Fibroblast of skin of abdomen (primary cell): ENCODE measurements at places on chromosomes 16 and 17.

DNA sequence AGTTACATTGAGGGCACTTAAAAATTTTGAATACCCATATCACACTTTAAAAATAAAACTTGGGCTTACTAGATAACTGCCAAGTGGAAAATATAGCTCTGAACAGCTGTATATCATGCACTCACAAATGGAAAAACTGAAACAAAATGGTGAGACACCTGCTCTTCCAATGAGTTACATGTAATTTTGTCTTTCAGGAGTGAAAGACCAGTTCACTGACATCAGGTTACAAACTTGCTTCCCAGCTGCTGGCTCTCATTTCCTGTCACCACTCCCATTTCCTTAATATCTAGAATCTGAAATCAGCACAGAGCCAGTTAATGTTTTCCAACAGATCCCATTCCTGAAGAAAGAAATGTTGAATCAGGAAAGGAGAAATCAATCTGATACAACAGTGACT is 10.8 kb downstream of the CSNK2A2 start:
- DNase-seq, result no peak

GRCh38 chr17:40921026-40921425 is 16.4 kb downstream of the KRT23 start:
- no peak for DNase-seq

- no peak for DNase-seq
These were observed 10.2 kb downstream of the EEF2K start for GRCh38 chr16:22216191-22216831.

- DNase-seq, result no peak
These were observed 268.8 kb upstream of the RPL38 start for GRCh38 chr17:73934696-73935095.

DNA sequence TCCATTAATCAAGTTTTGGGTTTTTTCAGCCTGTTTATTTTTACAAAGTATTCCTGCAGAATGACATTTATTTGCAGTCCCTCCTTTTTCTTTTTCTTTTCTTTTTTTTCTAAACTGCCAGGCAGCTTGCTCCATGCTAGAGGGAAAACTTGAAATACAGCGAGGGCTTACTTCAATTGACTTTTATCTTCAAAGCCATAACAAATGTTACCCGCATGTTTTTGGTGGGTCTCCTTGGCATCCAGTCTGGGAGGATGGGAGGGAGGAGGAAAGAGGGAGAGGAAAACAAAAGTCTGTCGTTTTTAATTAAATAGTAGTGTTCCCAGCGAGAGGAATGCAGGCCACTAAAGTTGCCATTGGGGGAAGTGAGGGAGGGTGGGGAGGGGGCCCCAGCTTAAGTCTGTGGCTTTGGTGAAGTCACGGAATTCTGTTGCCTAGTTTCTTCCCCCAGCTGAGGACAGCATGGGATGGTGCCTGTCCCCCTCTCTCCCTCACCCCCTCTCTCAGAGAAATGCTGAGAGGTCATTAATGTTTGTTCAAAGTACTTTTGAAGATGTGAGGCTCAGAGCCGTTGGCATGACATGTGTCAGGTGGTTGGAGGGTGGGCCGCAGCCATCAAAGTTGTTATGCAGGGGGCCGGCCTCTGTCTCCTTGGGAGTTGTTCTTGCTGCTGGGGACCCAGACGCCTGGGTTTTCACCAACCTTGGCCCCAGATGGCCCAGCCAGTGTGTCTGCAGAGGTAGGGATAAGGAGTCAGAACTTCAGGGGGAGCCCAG is 2.9 kb downstream of the NKD1 start:
- no peak for DNase-seq

GRCh38 chr17:30477774-30478115 is 537 bp downstream of the GOSR1 start:
- no peak for DNase-seq

DNA sequence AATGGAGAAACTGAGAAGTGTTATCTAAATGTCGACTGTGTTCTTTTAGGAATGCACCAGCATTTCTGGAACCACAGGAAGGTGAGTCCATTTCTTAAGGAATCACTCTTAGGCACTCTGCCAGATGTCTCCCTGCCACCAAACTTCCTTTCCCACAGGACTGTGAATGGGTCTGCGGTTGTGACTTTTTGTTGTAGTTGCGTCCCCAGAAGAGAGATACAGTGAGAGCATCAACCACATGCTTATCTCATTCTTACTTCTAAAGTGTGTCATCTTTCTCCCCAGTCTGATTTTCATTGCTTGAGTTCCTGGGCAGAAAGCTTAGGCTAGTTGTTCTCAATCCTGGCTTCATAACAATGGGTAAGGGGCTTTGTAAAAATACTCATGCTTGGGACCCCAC is 13.4 kb downstream of the ITPRIPL2 start:
- no peak for DNase-seq

GRCh38 chr16:49183911-49184310 is 97.7 kb downstream of the CBLN1 start:
- no peak for DNase-seq

DNA sequence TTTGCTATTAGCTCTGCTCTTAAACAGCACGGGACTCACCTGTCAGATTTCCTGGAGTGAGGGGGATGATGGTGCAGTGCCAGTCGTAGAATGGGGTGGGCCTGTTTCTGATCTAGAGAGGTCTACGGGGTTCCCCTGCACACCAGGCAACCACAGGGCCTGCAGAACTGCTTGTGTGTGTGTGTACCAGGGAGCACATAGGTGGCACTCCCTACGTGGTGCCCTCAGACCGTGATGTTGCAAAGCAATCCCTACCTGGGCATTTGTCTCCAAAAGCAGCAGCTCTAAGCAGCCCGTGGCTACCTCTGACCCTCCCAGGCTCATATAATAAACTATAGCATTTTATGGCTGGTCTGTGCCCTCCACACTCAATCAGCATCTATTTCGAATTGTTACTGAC is 38.5 kb downstream of the MPRIP start:
- no peak for DNase-seq

DNA sequence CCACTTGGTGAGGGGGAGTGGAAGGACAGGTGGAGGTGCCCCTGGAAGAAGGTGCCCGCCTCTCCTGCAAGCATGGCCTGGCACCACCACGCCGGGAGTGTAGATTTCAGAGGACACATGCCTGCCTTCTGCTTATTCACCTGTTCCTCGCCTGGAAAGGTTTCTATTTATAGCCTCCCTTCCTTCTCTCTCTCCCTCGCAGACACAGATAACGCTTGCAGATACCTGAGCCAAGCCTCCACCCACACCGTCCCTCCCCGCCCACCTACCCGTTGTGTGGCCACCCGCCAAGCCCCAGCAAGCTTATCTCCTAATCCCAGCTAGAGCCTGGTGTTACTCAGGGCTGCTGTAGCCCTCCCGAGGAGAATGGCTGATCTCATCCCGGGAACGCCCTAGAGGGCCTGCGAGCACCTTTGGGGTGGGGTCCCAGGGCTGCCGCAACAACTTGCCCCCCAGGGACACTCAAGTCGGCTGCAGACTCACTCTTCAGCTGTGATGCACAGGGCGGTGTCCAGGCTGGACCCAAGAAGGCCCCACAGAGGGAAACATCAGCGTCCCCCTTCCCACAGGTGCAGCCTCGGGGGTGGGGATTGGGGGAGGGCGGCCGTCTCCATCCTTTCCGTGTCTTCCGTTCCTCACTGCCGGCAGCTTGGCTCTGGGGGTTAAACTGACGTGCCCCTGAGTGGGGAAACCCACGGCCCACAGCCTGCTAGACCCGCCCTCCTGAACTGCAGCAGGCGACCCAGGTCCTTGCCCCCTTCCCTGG is 1.9 kb upstream of the SNAI3 start:
- DNase-seq, result no peak

DNA sequence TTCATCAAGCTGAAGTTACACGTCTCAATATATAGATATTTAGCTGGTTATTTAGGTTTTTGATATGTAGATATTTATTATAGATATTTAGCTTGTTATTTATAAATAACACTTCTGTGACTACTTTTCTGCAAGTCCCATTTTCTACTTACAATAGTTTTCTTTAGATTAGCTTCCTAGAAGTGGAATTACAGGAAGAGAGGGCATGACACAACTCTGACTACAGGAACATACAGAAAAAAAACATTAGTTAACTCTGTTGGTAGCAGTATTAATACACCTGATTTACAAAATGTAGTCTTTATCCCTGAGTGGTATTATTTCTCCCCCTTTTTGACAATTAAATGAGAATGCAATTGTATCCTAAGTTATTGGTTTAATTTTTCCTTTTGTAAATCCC is 21.2 kb upstream of the CCL1 start:
- DNase-seq, result no peak

DNA sequence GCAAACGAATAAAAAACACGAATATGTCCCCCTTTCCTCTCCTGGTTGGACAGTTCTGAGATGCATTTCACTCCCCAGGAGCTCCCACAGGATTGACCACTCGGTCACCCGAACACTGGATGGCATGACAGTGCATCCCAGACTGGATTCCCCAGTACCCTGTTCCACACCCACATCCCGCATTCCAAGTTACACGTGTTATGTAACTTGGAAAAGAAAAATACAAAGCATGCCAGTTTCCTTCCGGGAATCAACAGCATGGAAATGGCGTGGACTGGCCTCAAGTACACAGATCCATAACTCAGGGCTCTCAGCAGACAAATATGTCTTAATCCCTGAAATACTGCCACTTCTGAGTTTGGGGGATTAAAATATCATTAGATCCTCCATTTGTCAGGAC is 12.6 kb upstream of the KLHL36 start:
- DNase-seq, result no peak

DNA sequence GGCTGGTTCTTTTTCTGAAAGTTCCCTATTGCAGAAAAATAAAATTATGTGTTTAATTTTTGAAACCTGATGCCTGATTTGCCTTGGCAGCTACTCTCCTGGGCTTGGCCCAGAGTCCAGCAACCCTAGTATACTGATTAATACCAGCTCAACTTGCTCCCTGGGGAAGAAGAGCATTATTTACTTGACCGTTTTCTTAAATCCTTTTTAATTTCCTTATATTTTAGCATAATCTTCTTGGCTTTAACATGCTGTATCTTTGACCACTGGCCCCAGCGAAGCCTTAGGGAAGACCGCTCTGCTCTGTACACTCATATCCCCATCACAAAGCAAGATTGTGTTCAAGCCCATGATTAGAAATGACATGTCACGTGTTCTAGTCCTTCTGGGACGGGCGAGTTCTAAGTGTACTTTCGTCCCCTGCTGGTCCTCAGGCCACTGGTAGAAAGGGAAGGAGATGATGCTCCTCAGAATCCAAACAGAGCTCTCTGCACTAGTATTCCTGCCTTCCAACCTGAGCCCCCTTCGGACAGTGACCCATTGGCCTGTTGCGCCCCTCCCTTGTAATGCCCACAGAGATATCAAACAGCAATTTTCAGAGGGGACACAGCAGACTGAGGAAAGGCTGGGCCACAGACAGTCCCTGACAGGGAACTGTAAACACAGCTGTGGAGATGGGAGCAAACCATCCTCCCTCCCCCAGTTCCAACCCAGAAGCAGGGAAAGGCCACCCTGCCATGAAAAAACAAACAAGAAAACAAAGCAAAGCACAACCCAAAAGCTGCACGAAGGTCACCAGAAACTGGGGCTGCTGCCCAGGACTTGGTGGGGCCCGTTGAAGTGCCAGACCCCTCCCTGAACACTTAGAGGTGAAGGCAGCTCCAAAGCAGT is 4.3 kb upstream of the EZH1 start:
- DNase-seq, result no peak

DNA sequence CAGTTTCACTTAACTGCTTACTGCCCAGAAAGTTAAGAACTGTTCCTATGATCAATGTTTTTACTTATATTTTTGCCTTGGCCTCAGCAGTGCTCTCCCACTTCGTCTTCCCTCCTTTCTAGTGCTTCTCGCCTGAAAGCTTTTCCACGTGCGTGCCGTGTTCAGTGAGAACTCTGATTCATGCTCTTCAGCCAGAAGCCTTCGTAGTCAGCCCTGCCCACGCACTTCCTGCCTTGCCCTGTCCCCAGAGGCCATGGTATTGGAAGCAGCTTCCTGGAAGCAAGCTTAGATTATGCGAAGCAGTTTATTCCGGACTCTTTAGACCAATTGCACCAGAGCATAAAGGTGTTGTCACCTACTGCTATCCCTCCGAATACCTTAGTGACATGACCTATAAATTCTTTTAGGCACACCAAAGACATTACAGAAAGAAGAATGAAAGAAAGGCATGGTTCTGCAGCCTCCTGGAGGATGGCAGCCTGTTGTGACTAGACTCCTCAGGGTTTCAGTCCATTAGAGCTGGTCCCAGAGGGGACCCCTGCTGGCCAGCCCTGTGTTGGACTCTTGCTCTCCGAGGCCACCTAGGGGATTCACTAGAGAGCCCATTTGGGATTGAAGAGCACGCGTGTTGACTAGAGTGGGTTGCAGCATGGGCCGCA is 105.2 kb downstream of the RPTOR start:
- peak; percentile 78 for DNase-seq

GRCh38 chr16:25941800-25942499 is 250.2 kb downstream of the HS3ST4 start:
- peak; percentile 3 for DNase-seq

- peak; percentile 56 for DNase-seq
These were observed 53.0 kb downstream of the SF3B3 start for GRCh38 chr16:70576431-70577255.

DNA sequence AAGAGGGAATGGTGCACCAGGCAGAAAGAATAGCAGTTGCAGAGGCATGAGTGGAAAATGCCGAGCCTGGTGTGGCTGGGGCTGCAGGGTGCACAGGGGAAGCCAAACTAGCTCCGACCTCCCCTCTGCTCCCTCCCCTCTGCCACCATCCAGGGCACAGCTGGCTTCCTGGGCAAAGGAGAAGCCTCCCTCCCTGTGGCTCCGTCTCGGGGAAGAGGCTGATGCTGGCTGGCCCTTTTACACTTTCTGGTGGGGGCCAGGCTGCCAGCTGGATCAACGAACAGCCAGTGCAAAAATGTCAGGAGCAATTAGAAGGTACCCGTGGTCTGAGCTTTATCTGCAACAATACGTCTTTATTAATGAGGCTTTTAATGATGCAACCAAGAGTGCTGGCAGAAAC is 37.1 kb upstream of the KCNJ12 start:
- DNase-seq, result no peak

DNA sequence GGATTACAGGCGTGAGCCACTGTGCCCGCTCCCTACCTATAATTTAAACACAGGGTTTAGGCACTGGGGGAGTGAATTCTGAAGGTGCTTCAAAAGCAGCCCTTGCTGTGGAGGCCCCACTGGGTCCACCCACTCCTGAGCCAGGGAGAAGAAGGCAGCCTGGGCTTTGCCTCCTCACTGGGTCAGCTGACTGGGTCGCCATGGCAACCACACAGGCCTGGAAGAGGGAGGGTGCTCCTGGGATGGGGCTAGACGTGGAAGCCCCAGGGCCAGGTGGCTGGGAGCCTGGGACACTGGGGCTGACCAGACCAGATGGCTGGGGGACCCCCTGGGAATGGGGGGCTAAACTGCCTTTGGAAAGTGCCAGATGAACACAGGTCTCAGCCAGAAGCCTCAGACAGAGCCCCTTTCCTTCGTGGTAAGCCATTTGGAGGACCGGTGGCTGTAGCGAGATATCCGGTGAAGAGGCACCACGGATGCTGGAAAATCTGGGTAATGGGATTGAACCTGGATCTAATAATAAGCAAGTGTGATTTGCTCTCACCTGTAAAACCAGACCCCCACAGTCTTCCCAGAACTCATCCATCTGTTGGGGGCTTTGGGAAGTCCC is 32.9 kb downstream of the TRARG1 start:
- no peak for DNase-seq
